Stimulated activated CD4-positive, alpha-beta T cell treated with anti-CD3 and anti-CD28 coated beads, Interleukin-4, amount 100 ng/mL, for 24 hours (primary cell): ENCODE measurements at places on chromosomes 13 and 19.

- DNase-seq, result no peak
These were observed 100.4 kb upstream of the GJB6 start for GRCh38 chr13:20332361-20333096.

- DNase-seq, result peak; percentile 56
These were observed 103.2 kb downstream of the GADD45B start for GRCh38 chr19:2578901-2579677.

DNA sequence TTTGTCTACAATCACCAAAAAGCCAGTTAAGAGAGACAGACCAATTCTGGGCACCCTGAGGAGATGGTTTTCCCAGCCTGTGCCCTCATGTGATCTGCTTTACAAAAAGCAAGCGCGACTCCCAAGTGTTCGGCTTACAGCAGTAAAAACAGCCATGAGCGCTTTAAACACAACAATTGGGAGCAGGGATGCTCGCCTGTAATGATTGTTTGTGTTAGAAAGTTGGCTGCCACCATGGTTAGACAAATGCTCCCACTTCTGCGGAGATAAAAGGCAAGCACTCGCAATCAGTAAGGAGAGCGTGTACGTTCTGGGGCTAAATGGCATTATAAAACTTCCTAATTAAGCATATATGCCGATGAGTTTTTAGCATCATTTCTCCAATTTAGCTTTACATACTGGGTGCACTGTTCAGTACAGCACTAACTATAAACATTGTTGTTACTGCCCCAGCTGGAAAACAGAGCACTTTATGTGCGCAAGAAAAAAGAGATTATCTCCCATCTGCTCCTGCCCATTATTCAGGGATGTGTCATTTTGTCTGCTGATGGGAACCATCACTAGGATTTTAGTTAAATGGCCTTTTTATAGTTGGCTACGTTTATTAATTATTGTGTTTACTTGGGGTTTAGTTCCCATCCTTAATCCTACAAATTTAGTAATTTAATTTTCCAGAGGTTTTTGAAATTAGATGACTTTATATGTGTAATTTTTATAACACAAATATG, 309.3 kb upstream of the MAB21L1 start:
- no peak for DNase-seq

DNA sequence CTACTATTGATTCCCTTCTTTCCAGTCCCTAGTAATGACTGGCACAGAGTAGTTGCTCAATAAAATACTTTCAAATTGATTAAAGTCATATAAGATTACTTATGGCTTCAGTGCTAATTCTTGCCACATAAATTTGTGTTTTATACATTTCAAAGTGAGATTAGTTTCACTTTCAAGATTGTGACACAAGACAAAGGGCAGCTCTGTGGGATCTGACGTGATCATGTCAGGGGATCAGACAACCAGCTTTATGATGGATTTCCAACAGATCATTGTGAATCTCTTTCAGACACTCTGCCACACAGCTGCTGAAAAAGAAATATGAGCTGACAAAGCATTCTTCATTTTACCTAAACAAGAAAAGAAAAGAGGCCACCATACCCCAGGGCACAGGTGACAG, 73.4 kb upstream of the POMP start:
- DNase-seq, result no peak
